SIG-M5 (cell line): ENCODE measurements at places on chromosomes 1 and 21.

DNA sequence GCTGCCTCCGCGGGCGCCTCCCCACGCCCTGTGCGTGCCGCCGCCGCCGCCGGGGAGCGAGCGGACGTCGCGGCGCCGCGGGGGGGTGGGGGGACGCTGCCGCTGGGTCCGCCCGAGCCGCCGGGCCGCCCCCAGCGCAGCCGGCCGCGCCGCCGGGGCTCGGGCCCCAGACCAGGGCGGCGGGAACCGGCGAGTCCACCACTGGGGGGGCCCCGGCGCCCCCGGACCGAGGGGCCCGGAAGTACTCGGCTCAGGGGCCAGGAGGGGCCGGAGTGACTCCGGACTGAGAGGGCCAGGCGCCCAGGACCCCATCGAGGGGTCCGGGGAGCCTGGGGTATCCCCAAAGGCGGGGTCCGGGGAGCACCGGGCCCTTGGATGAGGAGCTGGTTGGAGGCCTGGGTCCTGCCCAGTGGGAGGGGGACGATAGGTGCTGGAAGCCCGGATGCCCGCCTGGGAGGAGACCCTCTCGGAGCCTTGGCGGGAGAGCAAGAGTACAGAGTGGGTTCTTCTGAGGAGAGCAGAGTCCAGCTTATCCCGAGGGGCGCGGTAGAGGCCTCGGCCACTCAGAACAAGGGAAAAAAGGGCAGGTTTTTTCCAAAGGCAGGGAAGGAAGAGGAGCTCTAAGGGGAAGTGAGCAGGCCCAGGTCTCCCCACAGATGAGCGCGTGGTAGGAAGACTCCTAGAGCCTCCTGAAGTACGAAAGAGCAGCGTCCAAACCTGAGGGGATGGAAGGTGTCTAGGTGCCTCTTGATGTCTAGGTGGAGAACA, 556 bp downstream of the GMEB1 start:
- no peak for DNase-seq

- no peak for DNase-seq
These were observed 154.0 kb downstream of the TGFB2 start for GRCh38 chr1:218499011-218499691.

GRCh38 chr21:16180614-16181013, 450.8 kb downstream of the USP25 start:
- DNase-seq = no peak

GRCh38 chr1:206448471-206448870, 21.8 kb upstream of the IKBKE start:
- no peak for DNase-seq

DNA sequence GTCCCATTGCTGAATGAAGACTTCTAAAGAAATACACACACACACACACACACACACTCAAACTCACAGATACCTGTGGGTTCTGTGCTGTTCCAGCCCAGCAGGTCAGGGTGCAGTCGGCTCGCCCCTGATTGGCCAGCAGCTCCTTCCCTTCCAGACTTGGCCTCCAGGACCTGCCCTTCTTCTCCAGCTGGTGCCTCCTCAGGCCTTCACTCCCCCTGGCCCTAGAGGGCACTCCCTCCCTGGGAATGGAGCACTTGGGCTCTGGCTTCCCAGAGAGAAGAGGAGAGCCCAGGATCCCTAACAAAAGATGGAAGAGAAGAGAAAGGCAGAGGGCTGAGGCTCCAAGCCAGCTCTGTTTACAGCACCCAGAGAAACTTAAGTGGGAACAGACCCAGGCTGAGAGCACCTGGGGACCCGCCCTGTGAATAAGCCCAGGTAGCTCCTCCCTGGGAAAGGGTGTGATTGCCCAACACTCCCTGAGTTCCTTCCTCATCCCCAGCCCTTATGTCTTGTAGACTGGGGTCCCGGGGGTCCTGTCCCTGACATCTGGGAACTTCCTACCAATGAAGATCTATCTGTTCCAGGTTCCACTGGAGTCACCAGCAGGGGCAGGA, at the start of gene PGLYRP3:
Gene PGLYRP3 (minus strand): TSS at position 383 of the 617 bp plus-strand sequence. CDS start 2,287 bp downstream, outside the sequence.
- no peak for DNase-seq

- no peak for DNase-seq
These were observed 688.9 kb upstream of the ADGRL2 start for GRCh38 chr1:81111818-81112217.

- no peak for DNase-seq
These were observed 5.3 kb downstream of the DSCAM start for GRCh38 chr21:40841524-40842196.
